ENCODE measurements at places on chromosomes 16 and 17. TPM values are rescaled to one million over a fixed set of nuclear protein-coding genes. Genes with fewer than 3 reads are reported as not detected.
A peak's percentile ranks its signal among the peaks of the same experiment; 100 is the strongest.

GRCh38 chr16:88638323-88639230, at the start of gene IL17C:
IL17C (plus strand) TSS chr16:88638572; CDS start chr16:88638642, 70 bp downstream.
- no peak for DNase-seq

DNA sequence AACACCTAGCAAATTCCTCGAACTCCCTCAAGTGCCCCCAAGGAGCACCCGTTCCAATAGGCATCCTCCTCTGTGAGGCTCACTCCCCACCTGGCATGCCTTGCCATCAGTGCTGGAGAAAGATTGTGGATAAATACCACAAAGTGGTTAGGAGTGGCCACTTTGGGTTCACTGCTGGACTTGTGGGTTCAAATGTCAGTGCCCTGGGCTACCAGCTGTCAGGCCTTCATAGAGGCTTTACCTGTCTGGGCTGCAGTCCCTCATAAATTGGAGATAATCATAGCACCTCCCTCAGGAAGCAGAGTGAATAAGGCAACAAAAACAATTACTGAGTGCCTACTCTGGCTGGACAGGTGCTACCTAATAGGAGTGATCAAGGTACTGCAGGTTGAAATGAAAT, 1.5 kb upstream of the SYT17 start:
- no peak for DNase-seq

DNA sequence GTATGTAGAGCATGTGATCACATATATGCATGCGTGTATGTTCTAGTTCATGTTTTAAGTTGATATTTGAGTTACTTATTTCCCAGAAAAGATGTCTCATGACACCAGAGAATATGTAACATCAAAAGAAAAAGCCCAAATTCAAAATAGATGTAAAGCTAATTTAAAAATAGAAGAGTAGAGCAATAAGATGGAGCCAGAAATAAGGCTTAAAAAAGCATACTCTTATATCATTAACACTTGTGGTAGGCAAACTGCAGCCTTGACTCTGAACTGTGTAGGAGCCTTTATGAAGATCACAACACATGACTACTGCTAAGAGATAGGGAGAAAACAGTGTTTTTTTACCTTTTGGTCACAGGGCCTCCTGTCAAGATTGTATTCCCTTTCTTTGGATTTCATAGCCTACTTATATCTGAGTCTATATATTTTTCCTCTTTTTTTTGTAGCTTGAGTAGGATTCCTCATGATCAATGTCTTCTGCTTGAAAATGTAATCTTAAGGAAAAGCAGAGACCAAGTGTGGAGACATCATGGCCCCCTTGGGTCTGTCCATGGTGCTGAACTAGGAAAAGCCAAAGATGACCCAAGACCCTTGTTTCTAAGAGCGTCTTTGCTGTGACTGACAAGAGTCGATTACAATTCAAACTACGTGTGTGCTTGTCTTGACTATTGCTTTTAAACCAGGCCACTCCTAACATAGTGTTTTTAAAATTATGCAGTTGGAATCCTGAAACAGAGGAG, 390.4 kb downstream of the SHISA9 start:
- no peak for DNase-seq

DNA sequence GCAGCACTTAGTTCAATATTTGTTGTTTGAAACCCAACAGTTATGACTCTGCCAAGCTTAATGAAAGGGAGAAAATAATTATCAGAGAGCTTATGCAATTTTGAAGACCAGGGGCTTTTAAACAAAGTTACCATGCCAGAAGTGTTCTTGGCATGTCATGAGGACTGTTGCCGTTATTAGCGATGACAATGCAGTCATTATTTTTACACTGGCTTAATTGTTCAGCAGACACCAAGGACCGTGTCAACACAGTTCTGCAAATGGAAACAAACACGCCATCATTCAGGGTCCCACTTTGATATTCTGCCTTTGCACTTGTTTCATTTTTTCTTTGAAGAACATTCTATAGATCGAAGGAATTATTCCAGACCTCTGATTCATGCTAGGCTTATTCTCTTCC, 518.5 kb downstream of the CDH13 start:
- no peak for DNase-seq

The BCKDK gene
- 38.9 TPM for total RNA-seq

DNA sequence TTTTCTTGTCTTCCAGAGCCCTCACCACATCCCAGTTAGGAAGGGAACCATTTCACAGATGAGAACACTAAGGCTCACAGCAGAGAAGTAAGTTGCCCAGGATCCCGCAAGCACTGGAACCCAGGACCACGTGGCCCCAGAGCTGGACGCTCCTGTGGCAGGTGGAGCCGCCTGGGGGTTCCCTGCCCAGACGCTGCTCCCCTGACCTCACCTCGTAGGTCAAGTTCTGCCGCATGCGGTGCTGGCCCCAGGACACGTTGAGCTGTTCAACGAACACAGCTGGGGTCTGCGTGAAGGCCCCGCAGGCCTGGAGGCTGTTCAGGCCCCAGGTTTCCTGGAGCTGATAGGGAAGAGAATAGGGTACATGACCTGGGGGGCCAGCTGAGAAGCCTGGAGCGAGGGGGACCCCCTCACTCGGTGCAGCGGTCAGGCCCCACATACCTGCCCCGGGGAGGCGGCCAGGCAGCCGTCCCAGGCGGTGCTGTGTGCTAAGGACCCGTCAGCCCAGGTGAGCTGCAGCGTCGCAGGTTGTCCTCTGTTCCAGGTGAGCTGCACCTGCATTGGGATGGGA, 54.1 kb downstream of the RMI2 start:
- DNase-seq = no peak

- DNase-seq = no peak
These were observed 1.6 kb upstream of the GLP2R start for GRCh38 chr17:9824094-9824493.

DNA sequence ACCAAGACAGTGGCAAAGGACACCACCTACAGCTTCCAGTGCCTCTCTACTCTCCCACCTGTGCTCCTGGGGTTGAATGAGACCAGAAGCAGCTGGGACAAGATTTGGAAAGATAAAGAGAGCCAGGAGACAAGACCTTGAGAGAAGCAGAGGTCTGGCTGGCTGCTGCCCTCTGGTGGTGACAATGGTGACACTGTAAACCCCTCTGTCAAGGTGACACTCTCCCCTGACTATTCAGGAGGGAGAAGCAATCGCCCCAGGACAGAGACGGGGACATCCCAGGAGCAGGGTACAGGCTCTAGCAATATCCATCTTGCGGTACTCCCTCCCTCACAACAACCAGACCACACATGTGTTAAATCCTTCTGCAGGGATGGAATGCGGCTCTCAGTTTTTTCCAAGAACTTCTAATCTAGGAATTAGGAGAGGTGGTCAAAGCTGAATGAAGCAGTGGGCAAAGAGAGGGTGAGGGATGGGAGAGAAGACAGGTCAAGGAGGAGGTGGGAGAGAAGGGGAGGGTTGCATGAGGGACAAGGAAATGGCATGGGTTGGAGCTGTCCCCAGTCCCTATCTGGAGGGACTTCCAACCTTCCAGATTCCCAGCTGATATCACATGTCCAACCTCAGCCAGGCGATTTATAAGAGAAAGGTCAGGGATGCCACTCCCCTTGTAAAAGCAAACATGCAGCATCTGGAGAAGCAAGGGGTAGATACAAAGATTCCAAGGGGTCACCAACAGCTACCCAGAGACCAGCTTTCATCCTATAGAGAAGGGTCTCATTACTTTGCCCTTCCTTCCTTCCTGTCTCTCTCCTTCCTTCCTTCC, 2.9 kb downstream of the PHOSPHO1 start:
- peak; percentile 88 for DNase-seq
